CD4-positive, alpha-beta T cell treated with Interleukin-21 for 1 hour (primary cell): ENCODE measurements at places on chromosomes 4 and X.

- DNase-seq: no peak
Observed at GRCh38 chr4:153579872-153580271, 104.2 kb upstream of the TLR2 start.

DNA sequence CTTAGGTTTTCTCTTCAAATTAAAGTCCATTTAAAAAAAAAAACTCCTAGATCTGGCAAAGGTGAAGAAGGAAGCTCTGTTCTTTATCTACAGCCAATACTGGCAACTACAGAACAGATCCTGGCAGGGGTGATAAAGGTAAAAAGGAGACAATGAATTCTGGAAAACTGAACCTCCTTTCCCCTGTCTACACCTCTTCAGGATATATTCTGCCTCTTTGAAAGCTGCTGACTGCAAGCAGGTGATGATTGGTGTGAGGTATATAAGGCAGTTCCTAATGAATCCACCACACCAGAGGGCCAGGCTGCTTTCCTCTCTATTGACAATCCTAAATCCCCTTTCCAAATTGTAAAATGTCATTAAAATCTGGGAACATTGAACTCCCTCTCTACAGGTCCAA lies 370.1 kb downstream of the PPP3CA start:
- no peak for DNase-seq

DNA sequence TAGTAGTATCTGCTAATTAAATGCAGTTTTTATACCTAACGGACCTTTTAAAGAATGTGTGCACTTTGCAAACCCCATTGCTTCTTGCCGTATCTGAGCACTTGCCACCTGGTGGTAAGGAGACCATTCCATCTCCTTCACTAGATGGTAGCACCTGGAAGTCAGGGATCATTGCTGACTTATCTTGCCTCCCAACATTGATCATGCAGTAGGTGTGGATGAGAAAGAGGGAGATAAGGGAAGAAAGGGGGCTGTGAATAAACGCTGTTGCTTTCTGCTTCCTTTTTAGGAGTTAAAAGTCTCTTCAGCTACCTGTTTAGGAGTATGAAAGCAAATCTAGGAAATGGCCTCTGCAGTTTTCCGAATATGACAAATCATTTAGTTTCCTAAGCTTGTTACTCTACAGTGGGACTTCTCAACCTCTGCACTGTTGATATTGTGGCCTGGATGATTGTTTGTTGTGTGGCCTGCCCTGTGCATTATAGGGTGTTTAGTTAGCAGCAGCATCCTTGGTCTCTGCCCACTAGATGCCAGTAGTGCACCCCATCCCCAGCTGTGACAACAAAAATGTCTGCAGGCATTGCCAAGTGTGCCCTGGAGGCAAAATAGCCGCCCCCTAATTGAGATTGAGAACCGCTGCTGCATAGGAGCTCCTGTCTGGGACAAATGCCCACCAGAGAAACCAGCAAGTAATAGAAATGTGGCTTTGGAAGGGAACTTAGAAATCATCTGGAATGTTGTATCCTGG lies 38.8 kb downstream of the GAB1 start:
- no peak for DNase-seq

DNA sequence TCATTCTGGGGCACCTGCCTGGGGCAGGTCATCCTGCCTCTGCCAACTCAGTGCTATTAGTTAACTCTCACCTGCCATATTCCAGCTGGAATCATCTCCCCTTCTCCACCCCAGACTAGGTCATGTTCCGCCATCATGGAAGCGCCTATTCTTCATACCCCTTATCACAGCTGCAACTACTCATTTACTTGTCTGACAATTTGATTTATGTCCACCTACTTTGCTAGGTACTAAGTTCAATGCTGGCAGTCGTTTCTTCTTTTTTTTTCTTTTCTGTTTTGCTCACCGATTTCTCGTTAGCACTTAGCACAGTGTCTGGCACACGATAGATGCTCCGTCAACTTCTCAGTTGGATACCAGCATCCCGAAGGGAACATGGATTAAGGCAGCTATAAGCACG lies 1.1 kb upstream of the FMR1 start:
- DNase-seq: no peak

GRCh38 chr4:114043116-114043515 lies 63.7 kb upstream of the ARSJ start:
- DNase-seq: no peak

- DNase-seq: no peak
Observed at GRCh38 chr4:42628740-42629139, 28.2 kb downstream of the ATP8A1 start.

GRCh38 chr4:145380123-145380522 lies 101.5 kb upstream of the SMAD1 start:
- no peak for DNase-seq

GRCh38 chr4:73870768-73871167 lies 1.6 kb downstream of the CXCL1 start:
- no peak for DNase-seq

GRCh38 chrX:102784550-102784949 lies 64.0 kb downstream of the GPRASP3 start:
- DNase-seq: no peak

DNA sequence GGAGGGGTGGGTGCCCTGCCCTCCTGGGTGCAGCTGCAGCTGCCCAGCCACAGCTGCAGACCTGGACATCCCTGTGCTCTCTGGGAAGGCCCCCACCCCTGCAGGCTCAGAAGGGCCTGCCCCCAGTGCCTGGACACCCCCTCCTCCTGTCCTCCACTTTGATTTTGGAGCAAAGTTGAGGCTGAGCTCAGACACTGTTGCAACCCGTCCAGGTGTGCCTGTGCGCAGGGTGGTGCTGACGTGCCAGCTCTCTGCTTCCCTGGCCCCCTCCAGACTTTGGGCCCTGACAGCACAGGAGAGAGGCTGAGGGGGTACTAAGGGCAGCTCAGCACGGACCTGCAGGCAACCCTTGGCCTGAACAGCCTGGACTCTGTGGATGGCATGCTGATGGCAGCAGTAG lies 750.3 kb downstream of the ARAP2 start:
- DNase-seq: no peak

GRCh38 chr4:88960576-88960975 lies 96.4 kb downstream of the FAM13A start:
- no peak for DNase-seq
